ENCODE measurements at places on chromosomes 2 and 18.

DNA sequence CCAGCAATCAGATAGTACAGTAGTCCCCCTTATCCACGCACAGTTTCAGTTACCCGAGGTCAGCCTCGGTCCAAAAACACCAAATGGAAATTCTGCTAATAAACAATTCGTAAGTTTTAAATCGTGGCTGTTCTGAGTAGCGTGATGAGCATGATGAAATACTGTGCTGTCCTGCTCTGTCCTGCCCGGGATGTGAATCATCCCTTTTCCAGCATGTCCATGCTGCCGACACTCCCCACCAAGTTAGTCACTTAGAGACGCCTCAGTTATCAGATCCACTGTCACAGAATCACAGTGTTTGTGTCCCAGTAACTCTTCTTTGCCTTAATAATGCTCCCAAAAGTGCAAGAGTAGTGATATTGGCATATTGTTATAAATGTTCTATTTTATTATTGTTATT is 62.1 kb downstream of the MEX3C start:
- DNase-seq = peak; percentile 35

DNA sequence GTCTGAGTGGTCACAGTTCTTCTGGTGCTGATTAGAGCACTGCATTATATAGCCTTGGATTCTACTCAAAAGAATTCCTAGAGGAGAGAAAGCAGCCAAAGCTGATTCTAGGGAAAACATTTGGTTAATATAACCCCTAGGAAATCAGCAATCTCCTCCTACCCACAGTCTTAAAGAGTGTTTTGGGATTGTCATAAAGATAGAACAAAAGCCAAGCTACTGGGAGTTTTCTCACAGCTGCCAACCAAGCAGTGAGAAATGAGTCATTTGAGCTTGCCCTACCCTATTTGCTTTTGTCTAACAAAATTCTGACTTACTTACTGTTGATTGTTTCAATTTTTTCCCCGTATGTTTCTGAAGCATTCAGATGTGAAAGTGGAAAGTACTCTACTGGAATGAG is 469.3 kb downstream of the PLCL1 start:
- peak; percentile 54 for DNase-seq

DNA sequence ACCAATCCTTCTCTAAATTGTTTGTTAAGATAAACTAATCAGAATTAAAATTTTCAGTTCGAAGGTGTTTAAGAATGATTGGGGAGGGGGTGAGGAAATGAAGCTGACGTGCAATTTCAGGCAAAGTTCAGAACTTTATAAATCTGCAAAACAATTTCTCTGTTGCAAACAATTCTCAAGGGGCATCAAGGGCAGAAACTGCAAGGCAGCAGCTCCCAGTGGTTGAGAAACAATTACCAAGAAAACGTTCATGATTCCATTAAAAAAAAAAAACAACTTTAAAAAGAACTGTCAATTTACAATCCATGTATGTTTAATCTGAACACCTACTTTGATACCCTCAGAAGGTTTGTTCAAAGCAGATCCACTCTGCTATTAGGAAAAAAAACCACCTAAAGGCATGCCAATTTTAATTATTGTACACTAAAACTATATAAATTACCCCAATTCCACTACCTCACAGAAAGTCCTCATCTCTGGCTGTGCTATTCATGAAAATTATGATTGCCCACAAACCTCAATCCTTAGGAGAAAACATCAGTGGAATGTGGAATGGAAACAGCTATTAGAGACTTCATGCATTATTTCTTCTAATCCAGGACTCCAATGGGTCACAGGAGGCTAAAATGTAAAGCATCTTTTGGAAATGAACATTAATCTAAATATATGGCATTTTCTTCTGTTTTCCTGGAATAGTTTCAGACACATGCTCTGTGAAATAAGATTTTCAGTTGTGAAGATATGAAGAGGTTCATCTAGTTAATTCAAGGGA is 119.9 kb upstream of the ACVR1C start:
- peak; percentile 91 for DNase-seq

GRCh38 chr2:152335726-152336118 is 748 bp downstream of the FMNL2 start:
- no peak for DNase-seq
